ENCODE measurements at places on chromosomes 3 and 15.

DNA sequence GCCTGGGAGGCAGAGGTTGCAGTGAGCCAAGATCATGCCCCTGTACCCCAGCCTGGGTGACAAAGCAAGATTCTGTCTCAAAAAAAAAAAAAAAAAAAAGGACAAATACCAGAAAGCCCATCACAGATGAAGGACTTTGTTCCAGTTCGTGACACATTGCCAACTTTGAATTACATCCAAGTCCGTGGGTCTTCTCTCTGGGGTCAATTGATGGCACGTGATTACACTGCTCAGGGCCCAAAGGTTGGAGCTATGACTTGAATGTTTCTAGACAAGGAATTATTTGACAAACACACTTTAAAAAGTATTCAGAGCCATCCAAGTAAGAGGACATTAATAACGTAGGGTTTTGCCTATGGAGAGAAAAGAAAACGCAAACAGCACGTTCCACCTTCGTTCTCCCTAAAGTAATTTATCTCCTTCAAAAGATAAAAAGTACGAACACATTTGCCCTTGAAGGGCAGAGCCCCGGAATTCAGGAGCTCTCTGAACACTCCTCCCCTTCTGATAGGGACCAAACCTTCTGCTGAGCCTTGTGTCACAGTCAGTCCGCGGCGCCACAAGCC, 31.3 kb upstream of the ST3GAL6 start:
- no peak for DNase-seq

GRCh38 chr3:194054540-194054939, 81.4 kb upstream of the HES1 start:
- no peak for DNase-seq

GRCh38 chr3:12868039-12869034, 27.0 kb upstream of the RPL32 start:
- DNase-seq: no peak

- DNase-seq: no peak
Observed at GRCh38 chr15:71800190-71800589, 10.2 kb upstream of the NR2E3 start.

DNA sequence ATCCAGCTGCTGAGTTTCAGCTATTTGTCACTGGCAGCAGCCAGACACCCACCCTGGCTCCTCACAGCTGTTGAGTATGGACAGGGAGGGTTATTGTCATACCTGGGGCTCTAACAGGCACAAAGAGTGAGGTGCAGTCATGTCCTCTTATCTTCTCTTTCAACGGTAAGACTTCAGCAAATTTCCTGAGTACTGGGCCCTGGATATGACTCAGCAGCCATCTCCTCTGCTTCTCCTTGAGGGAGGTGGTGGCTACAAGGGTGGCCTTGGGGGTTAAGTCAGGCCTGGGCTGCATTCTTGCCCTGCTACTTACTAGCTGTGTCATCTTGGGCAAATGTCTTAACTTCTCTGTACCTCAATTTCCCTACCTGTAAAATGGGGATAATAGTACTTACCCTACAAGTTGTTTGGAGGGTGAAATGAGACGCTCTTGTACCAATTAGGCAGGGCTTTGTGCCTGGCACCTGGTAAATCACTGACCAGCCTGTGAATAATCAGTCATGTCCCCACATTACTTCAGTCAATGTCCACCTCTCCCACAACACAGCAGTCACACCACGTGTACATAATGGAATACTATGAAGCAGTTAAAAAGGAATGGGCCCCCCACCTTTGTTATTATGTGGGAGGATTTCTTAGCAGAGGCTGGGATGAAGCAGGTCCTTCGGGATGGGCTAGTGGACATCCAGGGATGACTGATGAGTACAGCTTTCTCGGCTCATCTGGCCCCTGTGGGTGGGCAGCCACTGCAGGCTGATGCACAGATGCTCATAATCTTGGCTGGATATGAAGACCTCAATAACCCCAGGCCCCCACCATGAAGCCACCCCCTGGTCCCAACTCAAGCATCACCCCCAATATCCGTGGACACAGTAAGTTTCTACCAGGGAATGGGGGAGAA, 528.8 kb downstream of the SHQ1 start:
- no peak for DNase-seq

DNA sequence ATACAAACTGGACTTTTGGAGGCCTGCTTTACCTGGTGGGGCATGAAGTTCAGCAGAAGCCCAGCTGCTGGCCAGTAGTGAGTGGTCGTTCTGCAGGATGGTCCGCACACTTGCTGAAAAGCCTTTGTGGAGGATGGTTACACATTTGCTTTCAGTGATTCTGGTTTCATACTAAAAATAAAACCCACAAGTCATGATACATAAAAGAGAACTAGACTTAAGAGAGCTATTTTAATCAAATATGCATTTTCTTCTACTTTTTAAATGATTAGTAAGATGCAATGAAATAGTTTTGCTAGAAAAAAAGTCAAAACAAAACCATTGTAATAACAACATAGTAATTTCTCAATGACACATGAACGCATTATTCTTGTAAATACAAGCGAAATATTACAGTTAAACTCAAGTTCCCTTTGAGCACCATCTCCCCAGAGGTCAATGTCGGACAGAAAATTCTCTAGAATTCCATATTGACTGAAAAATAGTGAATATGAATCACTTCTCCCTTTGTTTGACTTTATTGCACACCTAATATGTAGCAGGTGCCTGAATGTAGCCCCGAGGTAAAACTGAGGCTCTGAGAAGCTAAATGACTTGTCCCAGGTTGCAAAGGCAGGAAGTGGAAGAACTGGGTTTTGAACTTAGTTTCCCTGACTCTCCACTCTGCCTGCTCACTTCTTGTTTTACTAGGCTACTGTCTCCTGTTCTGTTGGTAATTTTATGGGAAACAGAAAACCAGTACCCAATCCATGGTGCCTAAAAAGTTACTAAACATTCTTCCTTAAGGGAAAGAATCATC, 8.3 kb downstream of the IL5RA start:
- DNase-seq: no peak

DNA sequence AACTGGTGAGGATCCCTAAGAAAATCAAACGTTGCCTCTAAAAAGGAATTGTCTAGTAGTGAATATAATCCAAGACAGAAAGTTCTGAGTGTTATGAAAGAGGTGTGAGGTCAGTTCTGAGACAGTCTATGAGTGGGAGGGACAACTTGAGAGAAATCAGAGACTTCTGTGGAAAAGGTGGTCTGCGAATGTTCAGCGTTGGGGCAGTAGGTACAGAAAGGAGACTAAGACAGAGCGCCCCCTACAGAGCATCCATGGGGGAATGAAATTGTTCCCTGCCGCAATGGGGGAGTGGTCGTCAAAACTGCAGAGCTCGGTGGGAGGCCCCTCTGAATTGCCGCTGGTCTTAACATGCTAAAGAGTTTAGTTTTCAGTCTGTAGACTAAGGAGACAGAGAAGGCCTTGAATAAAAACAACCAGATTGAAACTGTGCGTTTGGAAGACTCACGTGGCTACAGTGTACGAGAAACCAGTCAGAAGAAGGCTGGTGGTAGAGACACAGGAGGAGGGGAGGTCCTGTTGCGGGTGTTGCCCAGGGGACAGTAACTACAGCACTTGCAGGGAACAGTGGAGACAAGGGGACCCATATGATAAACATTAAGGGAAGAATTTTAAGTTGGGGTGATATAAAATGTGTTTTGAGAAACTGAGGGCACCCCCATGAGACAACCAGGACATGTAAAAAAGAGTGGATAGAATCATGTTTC, 6.9 kb downstream of the TNIK start:
- no peak for DNase-seq

- DNase-seq: no peak
Observed at GRCh38 chr3:153768561-153769469, 352.4 kb upstream of the ARHGEF26 start.

- DNase-seq: no peak
Observed at GRCh38 chr3:120088622-120089021, 5.6 kb downstream of the GSK3B start.

GRCh38 chr3:68953816-68954444, 21.6 kb upstream of the TAFA4 start:
- no peak for DNase-seq

DNA sequence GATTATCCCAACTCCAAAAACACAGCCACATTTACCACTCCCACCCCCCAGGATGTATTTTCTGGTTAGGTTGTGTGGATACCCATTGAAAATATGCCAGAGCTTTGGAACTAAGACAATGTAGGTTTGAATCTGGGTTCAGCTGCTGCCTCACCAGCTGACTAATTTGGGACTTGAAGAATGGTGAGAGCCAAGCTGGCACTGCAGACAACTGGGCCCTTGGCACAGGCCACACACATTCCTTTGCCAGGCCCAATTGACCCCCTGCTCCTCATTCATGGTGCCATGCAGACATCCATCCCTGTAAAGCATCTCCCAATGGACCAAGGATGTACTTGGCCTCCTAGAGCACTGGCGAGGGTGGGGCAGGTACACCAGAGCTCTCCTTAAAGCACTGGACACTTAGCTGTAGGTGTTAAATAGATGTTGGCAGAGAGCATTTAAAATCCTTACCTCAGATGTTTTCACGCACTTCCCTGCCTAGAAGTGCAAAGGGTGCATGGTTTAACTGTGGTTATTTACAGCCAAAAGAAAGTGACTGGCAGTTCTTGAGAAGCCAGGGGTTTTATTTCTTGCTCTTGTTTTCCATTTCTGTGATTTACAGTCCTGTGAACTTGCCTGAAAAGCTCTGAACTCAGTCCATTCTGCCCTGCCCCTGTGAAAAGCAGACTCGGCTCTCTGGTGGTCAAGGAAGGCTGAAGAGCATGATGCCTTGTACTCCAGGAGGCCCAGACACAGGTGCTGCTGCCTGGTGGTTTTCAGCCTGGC, 138.5 kb downstream of the CLSTN2 start:
- DNase-seq: no peak

DNA sequence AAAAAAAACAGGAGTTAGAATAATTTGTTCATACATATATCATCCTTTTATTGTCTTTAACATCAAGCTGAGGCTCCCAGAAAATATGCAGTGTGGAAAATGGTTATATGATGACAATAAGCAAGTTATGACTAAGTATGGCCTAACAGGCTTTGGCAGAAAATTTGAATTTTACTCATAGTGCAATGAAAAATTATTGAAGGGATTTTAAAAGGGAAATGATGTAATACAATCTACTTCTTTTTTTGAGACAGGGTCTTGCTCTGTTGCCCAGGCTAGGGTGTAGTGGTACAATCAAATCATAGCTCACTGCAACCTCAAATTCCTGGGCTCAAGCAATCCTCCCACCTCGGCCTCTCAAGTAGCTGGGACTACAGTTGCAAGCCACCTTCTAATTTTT, 78.7 kb downstream of the FAIM start:
- DNase-seq: no peak

DNA sequence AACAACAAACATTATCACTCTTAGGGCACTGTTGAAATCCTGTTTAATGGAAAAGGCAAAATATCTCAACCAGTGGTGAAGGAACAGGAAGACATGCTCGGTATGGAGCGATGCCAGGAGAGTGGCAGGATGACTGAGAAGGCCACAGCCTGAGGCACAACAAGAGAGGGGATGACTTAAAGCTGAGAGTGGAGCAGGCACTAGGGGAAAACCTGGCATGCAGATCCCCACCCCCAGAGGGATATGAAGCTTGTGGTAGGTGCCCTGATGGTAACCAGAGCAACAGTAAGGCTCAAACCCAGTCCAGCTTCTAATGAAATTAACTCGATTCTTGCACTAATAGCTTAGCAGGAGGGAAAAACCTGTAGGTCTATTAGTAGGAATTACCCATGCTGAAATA, 40.4 kb downstream of the LYSMD4 start:
- no peak for DNase-seq

DNA sequence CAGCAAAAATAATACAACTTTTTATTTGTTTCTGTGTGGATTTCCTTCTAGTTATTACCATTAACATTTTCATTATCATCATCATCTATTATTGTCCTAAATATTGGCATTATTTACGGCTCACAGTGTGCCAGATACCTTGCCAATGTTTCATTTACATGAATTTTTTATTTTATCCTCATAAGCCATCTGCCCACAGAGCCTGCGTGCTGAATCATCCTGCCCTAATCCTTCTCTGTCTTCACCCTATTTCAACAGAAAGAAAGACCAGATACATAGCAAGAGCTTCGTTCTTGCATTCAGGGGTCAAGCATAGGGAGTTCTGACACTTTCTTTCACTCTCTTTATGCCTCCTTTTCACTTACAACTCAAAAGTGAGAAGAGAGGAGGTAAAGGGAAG, 82.0 kb downstream of the KCNMB2 start:
- DNase-seq: no peak

- no peak for DNase-seq
Observed at GRCh38 chr3:77571971-77572715, 532.2 kb downstream of the ROBO2 start.

- DNase-seq: no peak
Observed at GRCh38 chr3:8851703-8852102, 82.3 kb upstream of the OXTR start.

DNA sequence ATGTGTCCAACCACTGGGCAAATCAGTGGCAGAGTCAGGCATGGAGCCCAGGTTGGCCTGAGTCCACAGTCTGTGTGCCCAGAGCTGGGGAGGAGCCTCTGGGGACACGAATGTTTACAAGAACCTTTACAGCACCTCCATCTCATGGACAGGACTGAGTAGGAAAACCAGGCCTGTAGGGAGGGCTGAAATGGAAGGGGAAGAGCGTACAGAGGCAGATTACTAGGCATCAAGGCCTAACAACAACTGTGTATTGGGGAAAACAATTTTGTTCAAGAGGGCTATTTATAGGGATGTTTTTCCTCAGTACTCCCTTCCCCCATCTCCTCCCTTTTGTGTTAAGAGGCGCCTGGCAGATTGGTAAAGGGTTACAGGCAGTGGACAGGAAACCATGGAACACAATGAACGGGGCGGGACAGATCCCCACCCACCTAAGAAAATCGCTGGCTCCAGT, 15.1 kb upstream of the ARHGAP31 start:
- DNase-seq: no peak

- no peak for DNase-seq
Observed at GRCh38 chr15:91357011-91357410, 257.0 kb downstream of the SV2B start.

GRCh38 chr15:44769521-44769920, 33.2 kb downstream of the TRIM69 start:
- no peak for DNase-seq

DNA sequence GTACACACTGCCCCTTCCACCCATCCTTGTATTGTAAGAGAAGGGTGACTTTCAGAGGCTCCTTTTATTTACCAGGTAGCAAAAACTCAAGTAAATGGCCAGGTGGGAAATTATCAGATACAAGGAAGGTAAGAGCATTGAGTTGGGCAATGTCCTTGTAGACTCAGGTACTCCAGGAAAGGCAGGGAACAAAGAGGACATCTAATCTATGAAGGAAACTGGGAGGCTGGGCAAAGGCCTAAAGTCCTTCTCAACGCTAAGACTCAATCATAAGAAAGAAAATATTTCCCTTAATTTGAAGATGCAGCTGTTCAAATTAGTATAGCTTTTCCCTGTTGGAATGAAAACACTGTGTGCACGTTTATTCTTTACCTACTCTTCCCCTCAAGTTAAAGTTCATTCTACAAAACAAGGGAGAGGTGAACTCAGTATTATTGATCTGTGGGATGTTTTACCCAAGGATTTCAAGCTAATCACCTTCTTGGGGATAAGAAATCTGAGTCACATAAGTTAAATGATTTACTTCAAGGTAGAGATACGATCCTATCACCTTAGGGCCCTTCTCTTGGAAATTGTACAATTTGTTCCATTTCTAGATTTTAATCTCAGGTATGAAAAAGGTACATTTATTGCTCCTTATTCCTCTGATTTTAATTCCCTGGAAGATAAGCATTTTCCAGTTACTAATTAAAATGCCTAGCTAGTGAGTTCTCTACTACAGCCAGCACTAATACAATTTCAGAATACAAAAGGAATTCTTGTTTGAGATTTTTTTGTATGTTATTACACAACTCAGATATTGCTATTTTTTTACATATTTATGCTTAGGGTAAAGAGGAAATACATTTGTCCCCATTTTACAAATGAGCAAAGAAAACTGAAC, 80.6 kb downstream of the PLD1 start:
- no peak for DNase-seq
